ENCODE measurements at places on chromosomes 5 and 9. TPM values are rescaled to one million over a fixed set of nuclear protein-coding genes. Genes with fewer than 3 reads are reported as not detected.

GRCh38 chr9:1102642-1102970 lies 52.4 kb downstream of the DMRT2 start:
- H3K4me1 ChIP-seq = no peaks in the 10 kb centered on the region
- no peak overlapping the region for H3K27ac ChIP-seq
- no peak overlapping the region for H3K4me3 ChIP-seq

TNIP1 gene
- 66.0 TPM for total RNA-seq

- no peak overlapping the region for H3K4me3 ChIP-seq
- no peaks in the 10 kb centered on the region for H3K27me3 ChIP-seq
- H3K4me1 ChIP-seq = no peaks in the 10 kb centered on the region
- no peak for DNase-seq
- H3K36me3 ChIP-seq = no peaks in the 10 kb centered on the region
Observed at GRCh38 chr9:1272488-1272887, 222.3 kb downstream of the DMRT2 start.

DNA sequence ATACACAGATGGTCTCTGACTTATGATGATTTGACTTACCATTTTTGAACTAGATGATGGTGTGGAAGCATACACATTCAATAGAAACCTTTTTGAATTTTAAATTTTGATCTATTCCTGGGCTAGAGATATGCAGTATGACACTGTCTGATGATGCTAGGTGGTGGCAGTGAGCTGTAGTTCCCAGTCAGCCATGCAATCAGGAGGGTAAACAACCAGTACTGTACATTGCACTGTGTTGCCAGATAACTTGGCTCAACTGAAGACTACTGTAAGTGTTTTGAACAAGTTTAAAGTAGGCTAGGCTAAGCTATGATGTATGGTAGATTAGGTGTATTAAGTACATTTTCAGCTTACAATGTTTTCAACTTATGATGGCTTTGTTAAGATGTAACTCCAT lies 859.1 kb upstream of the ARRDC3 start:
- no peak overlapping the region for H3K27ac ChIP-seq
- no peaks in the 10 kb centered on the region for H3K27me3 ChIP-seq
- DNase-seq = no peak
- H3K36me3 ChIP-seq = no peaks in the 10 kb centered on the region
- no peaks in the 10 kb centered on the region for H3K4me1 ChIP-seq

DNA sequence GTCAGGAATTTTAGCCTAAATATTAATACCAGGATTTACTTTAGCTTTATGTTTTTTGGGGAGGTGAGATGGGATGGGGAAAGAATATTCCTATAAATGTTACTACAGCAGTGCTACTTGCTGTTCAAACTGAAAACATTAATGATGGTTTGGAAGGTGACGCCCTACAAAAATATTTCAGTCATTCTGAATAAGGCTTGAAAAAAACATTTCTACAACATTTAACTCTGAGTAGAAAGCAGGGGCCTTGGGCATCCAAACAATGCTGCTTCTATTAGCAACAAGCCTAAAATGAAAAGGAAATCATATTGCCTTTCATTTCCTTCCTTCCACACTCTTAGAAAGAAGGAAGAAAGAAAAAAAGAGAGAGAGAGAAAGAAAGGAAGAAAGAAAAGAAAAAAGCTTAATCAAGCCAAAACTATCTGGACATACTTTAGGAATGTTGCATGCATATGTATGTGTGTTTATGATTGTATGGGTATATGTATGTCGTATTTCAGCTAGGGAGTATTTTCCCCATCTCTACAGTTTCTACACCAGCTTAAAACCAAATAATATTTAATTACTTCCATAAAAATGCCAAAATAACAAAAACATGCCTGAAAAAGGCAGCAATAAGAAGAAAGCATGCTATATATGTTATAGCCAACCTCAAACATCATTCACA lies 16.3 kb upstream of the DAB2 start:
- H3K36me3 ChIP-seq = no peaks in the 10 kb centered on the region
- H3K4me1 ChIP-seq = no peaks in the 10 kb centered on the region
- H3K27ac ChIP-seq = no peak overlapping the region
- H3K27me3 ChIP-seq = no peaks in the 10 kb centered on the region

All from sigmoid colon (tissue), 7 donors.